ENCODE measurements at places on chromosomes 4 and X.

DNA sequence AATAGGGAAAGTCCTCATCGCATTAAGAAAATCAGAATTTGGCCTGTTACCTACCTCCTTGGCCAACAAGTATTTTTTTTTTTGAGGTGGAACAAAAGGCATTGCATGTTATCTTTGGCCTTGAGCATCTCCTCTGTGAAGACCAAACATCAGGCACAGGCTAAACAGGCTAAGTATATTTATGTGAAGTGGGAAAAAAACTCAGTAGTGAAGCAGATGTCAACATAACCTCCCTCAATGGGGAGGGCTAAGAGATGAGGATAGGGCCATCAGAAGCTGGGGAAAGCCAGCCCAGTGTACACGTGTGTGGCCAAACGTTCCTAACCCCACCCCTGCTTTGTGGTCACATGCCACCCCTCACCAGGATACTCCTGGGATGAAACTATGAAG, 102.5 kb downstream of the FNIP2 start:
- DNase-seq: no peak

DNA sequence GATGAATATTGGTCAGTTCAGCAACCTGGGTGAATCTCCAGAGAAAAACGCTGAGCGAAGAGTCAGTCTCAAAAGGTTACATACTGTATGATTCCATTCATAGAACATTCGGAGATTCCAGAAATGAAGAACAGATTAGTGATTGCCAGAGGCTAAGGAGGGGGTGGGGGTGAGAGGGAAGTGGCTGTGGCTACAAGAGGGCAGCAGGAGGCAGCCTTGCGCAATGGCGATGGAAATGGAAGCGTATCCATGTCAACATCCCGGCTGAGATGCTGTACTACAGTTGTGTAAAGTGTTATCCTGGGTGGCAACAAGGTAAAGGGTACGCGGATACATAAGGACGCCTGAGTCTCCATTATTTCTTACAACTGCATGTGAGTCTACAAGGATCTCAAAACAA, 18.0 kb downstream of the LYAR start:
- peak; percentile 26 for DNase-seq

DNA sequence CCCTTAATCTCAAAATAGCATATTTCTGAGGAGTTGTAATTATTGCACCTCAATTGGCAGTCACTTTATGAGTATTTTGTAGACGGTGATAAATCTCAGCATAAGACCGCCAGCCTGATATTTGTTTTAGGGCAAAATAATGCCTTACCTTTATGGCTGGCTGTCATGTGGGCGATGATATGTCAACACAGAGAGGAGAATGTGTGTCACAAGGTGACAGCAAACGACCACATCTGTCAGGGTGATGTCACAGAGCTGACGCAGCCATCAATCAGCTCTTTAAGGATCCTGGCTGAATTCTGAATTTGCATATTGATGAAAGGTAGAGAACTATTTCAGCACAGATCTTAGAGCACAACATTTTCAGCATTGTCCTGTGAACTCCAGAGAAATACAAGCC, 209.7 kb downstream of the CEP135 start:
- DNase-seq: no peak

DNA sequence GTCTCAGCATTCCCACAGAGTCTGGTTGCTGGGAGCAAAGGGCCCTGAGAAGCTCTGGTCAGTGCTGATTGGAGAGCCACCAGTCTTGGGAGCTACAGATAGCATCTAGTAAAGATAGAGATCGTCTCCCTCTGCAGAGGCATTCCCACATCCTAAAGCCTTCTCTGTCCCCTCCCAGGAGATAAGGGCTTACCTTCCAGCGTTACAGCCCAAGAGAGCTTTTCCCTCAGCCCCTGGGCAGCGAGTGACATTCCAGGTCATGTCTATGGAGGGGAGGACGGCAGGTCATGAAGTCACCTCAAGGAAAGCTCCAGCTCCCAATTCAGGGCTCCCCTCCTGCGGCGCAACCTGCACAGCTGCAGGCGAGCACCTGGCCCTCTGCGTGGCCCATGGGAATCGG, 29.9 kb downstream of the CLDN34 start:
- DNase-seq: no peak

GRCh38 chr4:131091896-131092295, 1995.9 kb downstream of the C4orf33 start:
- DNase-seq: peak; percentile 30

- no peak for DNase-seq
Measured at GRCh38 chr4:22942920-22943559, 250.3 kb downstream of the GBA3 start.

- DNase-seq: no peak
Measured at GRCh38 chr4:123980736-123981300, 584.2 kb downstream of the SPRY1 start.

DNA sequence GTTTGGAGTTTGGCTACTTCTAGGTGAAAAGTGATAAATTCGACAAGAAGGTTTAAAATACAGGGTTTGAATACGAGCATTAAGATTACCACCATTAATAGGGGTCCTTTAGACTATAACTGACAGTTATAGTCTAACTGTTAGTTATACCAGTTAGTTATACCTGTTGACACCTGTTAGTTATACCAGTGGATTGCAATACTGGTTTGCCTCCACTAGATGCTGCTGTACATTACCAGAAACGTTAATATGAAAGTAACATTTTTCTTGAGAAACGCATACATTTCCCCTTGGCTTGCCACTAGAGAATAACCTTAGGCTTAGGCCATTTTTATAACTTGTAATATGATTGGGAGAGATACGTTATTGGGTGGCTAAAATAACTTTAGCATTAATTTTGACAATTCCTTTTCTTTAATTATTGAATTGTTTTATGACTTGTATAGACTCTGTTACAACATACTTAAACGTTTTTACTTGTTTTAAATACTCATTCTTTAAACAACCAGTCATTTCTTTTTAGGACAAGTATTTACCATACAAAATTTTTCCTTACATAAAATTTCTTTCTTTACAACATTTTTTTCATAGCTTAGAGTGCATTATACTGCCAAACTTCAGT, 911.2 kb downstream of the FSTL5 start:
- peak; percentile 26 for DNase-seq

- no peak for DNase-seq
Measured at GRCh38 chr4:17787315-17787714, 5.9 kb upstream of the FAM184B start.

DNA sequence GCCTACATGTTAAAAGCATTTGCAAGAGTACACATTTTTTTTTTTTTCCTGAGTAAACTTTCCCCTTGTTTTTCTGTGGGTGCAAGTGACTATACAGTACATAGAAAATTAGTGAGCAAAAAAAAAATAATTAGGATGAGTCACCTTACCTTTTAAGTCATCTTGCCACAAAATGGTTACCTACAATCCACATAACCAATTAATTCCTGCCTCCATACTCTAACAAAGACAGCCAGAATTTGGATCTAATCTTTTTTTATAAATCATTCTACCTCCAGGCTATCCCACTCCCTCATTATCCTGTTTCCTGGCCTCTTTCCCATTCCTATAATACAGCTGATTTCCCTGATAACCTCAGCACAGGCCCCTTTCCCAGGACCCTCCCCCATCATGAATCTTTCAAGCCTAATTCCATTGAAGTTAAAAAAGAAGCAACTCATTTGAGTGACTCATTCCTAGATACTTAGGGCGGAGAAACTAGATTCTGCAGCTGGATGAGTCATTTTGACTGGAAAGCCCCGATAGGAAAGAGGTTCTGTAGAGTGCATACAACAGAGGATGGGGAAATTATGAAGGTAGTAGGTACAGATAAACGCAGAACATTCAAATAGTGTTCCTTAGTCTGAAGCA, 128.2 kb downstream of the C4orf51 start:
- peak; percentile 89 for DNase-seq
